ENCODE measurements at places on chromosomes 2 and 18. TPM values are rescaled to one million over a fixed set of nuclear protein-coding genes. Genes with fewer than 3 reads are reported as not detected.

The STARD6 gene
- polyA plus RNA-seq, result not detected

The PMAIP1 gene
- 76.9 TPM for polyA plus RNA-seq

The CYBRD1 gene
- 21.1 TPM for polyA plus RNA-seq

GRCh38 chr2:218219934-218220333, 2.9 kb downstream of the ARPC2 start:
- peaks cover 40% of the 10 kb centered on the region for H3K36me3 ChIP-seq
- H3K27me3 ChIP-seq, result no peaks in the 10 kb centered on the region
- H3K4me3 ChIP-seq, result no peak overlapping the region
- H3K27ac ChIP-seq, result peak overlapping the region; percentile 22

DNA sequence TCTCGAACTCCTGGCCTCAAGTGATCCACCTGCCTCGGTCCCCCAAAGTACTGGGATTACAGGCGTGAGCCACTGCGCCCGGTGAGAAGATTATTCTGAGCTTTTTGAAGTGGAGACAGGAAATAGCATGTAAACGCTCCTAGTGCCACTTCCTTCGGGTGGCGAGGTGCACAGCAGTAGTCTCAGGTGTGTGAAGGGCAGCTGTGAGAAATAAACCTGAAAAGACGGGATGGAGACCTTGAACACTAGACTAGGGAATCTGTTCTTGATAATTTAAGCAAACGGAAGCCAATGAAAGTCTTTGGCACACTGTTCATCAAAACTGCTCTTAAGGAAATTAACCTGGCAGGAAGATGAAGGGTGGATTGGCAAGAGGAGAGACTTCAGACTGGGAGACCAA, 439 bp upstream of the PLEKHH2 start:
- H3K4me3 ChIP-seq, result peak overlapping the region; percentile 79
- no peak overlapping the region for H3K27ac ChIP-seq
- H3K27me3 ChIP-seq, result no peaks in the 10 kb centered on the region
- no peaks in the 10 kb centered on the region for H3K36me3 ChIP-seq

DNA sequence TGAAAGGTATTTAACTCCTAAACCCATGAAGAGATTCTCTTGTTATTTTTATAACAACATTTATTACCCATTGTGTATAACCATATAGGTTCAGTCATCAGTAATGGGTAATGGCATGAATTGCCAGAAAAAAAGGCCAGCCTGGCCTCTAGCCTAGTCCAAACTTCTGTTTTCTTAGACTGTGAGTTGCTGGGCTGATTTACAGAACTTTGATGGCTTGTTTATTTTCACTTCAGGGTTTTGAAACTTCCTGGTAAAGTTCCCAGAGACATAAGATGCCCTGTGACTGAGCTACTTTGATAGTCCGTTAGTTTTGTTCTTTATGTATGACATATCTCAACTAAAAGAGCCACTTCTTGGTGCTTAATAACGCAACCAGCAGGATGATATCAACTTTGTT, 164.8 kb downstream of the METTL4 start:
- no peaks in the 10 kb centered on the region for H3K36me3 ChIP-seq

GRCh38 chr2:80238692-80239469, 65.7 kb downstream of the LRRTM1 start:
- no peaks in the 10 kb centered on the region for H3K4me1 ChIP-seq
- H3K27me3 ChIP-seq, result no peaks in the 10 kb centered on the region
- H3K27ac ChIP-seq, result no peak overlapping the region
- H3K36me3 ChIP-seq, result no peaks in the 10 kb centered on the region
- peak; percentile 24 for DNase-seq
- no peak overlapping the region for H3K4me3 ChIP-seq

DNA sequence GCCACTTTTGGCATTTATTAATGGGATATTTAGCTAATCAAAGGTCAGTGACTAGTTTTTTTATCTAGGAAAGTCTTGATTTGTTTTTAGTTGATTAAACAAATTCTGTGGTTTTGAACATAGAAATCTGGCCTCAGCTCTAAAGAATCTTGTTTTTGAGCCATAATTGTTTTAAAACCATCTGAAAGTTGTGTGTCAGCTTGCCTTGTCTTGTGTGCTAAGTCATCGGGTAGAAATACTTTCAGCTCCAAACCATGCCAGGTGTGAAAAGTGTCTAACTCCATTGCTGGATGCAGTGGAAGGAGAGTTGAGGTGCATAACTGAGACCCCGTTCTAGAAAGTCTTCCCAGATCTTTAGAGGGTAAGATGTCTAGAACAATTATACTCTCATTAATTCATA, 22.7 kb downstream of the FARP2 start:
- H3K36me3 ChIP-seq, result peaks cover 5% of the 10 kb centered on the region
- H3K4me1 ChIP-seq, result peaks cover 8% of the 10 kb centered on the region
- no peak for DNase-seq
- H3K27ac ChIP-seq, result peak overlapping the region; percentile 71
- H3K27me3 ChIP-seq, result no peaks in the 10 kb centered on the region
